ENCODE measurements at places on chromosomes 5 and 9. TPM values are rescaled to one million over a fixed set of nuclear protein-coding genes. Genes with fewer than 3 reads are reported as not detected.

GRCh38 chr5:592158-592557 lies 20.0 kb upstream of the CEP72 start:
- no peak overlapping the region for H3K27ac ChIP-seq
- H3K27me3 ChIP-seq: peaks cover 12% of the 10 kb centered on the region
- H3K4me1 ChIP-seq: no peaks in the 10 kb centered on the region
- H3K4me3 ChIP-seq: no peak overlapping the region
- no peaks in the 10 kb centered on the region for H3K36me3 ChIP-seq

DNA sequence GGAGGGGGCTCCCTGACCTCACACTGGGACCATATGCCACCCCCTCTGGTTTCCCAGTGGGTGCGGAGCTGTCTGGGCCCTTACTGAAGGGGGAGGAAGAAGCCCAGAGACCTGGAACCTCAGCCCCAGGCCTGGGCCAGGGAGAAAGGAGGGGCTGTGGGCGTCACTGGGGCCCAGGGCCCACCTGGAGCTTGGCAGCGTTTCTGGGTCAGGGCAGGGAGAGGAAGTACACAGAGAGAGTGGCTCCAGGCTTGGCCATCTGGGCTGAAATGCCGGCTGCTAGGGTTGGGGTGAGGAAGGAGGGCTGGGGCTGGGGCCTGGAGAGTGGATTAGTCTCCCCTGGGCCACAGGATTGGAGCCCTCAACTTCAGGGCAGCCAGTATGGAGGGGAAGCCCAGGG lies 6.4 kb upstream of the DAB2IP start:
- H3K27ac ChIP-seq: no peak overlapping the region
- H3K4me1 ChIP-seq: peaks cover 13% of the 10 kb centered on the region
- no peaks in the 10 kb centered on the region for H3K36me3 ChIP-seq
- H3K27me3 ChIP-seq: no peaks in the 10 kb centered on the region

DNA sequence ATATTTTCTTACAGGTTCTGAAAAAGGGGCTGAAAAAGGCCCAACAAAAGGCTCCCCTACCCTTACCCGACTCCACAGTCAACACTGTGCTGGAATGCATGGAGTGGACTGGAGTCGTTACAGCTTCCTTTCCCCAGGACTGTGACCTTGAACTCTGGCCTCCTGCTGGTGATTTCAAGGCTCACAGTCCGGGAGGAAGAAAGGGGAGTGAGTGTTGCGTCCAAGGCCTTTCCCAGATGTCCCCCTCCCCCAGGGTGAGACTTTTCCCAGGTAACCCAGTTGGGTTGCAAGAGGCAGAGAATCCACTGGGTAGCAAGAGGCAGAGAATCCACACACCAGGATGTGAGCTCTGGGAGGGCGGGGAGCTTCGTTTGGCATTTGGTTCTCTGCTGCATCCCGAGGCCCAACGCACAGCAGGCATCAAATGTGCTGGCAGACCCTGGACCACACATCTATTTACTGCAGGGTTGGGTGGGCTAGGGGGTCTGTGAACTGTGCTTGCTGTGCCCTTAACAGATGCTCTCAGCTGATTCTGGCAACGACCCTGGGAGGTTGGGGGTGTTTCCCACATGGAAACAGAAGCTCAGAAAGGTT lies 37.5 kb downstream of the FABP6 start:
- no peak for DNase-seq
- no peak overlapping the region for H3K27ac ChIP-seq
- H3K36me3 ChIP-seq: no peaks in the 10 kb centered on the region
- no peak overlapping the region for H3K4me3 ChIP-seq

DNA sequence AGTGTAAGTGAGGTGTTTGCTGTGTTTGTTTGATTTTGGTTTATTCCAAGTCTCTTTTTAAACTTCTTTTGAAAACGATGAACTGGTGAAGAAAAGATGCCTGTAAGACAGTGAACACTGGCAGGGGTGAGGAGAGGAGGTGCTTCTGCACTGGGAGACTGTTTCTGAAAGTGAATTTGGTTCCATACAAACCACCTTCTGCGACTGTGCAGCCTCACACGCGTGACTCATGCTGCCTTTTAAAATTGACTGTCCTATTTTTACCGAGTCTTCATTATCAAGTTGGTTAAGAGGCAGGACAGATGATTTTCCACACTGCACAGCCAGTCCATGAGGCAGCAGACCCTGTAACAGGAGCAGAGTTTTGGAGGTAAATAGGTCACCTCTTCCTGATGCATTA lies 340.6 kb downstream of the MTRR start:
- no peak overlapping the region for H3K27ac ChIP-seq
- H3K4me1 ChIP-seq: no peaks in the 10 kb centered on the region
- no peaks in the 10 kb centered on the region for H3K36me3 ChIP-seq
- H3K4me3 ChIP-seq: no peak overlapping the region
- DNase-seq: no peak

DNA sequence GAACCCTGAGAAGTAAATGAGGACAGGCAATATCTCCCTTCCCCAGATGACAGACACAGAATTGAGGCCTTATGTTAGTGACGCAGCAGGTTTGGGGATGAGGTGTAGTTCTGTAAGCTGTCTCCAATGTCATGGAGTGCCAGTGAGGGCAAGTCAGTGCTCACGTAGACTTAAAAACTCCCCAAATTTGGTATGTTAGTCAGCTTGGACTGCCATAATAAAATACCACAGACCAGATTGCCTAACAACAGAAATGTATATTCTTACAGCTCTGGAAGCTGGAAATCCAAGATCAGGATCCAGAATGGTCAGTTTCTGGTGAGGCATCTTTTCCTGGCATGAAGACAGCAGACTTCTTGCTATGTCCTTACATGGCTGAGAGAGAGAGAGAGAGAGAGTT lies 14.9 kb downstream of the FOXI1 start:
- H3K4me1 ChIP-seq: no peaks in the 10 kb centered on the region
- no peak for DNase-seq
- H3K27ac ChIP-seq: no peak overlapping the region

GRCh38 chr9:9170439-9171134 lies 1371.0 kb upstream of the DMAC1 start:
- H3K36me3 ChIP-seq: no peaks in the 10 kb centered on the region
- no peaks in the 10 kb centered on the region for H3K27me3 ChIP-seq

FAXDC2 gene
- 28.5 TPM for polyA plus RNA-seq

EQTN gene
- not detected for polyA plus RNA-seq

DNAJA1 gene
- polyA plus RNA-seq: 173 TPM

IL9 gene
- not detected for polyA plus RNA-seq

Data from hepatocyte (in vitro differentiated cells).